ENCODE measurements at places on chromosomes 6 and 20. TPM values are rescaled to one million over a fixed set of nuclear protein-coding genes. Genes with fewer than 3 reads are reported as not detected.

TGM3 gene
- not detected for total RNA-seq

DNA sequence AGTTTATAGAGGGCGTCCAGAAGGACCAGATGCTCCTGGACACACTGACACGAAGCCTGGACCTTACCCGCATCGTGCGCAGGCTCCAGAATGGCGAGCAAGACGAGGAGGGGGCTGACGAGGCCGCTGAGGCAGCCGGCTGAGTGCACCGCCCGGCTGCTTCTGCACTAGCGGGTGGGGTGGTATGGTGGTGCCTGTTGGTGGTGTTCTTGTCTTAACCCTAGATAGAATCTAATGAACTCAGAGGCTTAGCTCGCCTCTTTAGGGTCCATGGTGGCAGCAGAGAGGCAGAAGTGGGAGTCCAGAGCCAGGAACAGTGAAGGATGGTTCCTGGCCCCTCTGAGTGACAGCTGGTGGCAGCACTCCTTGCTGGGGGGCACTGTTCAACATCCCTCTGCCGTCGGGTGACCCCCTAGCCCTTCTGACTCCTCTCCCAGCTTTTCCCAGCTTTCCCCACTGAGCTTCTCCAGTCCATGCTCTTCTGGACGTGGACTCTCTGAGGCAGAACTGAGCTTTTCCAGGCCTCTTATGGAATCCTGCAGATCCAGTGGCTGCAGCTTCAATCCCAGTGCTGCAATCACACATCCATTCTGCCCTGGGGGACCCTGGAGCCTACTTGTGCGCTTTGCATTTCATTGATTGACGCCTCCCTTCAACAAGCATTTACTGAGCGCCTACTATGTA is 6.2 kb downstream of the GUCA1A start:
- DNase-seq = no peak

DNA sequence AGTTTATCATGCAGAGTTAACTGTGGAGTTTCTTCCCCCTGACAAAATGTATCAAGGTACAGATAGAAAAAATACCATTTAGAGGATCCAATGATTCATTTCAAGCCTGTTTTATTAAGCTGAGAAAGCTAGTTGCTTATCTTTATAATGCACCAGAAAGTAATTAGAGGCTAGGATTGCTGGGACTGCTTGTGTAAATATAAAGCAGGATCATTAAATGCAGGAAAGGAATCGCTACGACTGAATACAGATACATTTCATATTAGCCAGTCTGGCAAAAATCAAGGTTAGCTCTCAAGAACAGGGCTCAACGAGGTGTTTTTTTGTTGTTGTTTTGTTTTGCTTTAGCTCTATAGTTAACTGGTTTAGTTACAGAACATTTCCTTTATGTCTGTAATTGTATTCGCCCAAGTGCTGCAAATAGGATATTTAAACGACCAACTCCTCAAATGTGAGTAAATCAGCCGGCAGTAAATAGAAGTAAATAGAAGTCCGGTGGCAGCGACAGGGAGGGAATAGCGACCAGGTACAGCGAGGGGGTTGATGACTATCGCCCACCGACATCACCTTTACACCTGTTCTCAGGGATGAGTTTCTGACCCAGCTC is 748 bp downstream of the UBE2J1 start:
- no peak for DNase-seq

DNA sequence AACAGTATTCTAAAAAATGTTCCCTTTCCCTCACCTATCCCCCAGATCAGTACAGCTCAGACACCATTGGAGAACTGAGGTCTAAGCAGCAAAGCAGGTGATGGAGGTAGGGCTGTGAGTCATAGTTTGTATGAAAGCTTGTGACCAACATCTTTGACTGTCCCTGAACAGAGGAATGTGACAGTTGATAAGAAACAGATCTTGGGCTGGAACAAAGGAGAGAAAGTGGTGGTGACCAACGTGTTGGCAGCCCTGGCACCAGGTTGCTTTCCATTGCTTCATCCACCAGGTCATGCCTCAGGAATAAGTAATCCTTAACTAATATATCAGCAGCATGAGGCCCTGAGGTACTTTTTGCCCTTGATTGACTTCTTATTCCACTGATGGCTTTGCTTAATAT is 19.9 kb upstream of the CRIP3 start:
- no peak for DNase-seq

DNA sequence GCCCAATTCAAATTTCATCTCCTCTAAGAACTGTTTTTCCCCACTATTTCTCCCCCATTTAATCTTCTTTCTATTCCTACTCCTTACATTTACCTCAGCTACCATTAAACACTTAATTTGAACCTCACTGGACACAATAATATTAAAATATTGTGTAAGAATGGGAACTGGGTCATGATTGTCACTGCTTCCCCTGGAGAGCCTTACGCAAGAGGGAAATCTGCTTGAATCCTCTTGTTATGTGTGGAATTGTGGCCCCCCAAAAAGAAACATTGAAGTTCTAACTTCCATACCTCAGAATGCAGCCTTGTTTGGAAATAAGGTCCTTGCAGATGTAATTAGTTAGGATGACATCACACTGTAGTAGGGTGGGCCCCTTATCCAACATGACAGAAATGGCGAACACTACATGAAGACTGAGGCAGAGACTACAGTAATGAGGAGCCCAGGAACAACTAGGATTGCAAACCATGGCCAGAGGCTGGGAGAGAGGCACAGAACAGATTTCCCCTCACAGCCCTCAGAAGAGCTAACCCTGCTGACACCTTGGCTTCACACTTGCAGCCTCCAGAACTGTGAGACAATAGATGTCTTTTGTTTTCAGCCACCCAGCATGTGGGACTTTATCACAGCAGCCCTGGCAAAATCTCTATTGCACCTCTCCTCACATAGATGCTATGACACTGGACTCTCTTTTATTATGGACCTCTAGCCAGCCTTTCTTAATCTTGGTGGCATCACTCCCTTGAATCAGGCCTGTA is 29.9 kb downstream of the HIVEP2 start:
- no peak for DNase-seq

All from MCF 10A (cell line).